Activated CD8-positive, alpha-beta T cell treated with anti-CD3 and anti-CD28 coated beads, Interleukin-2, amount 10 ng/mL, durations not matched to agents 7 days and 5 days (primary cell): ENCODE measurements at places on chromosomes 12 and 14. TPM values are rescaled to one million over a fixed set of nuclear protein-coding genes. Genes with fewer than 3 reads are reported as not detected.

- no peak for DNase-seq
- H3K4me1 ChIP-seq, result peaks cover 67% of the 10 kb centered on the region
- peak overlapping the region; percentile 20 for H3K4me3 ChIP-seq
Observed at GRCh38 chr12:104568487-104568868, 111.7 kb downstream of the CHST11 start.

DNA sequence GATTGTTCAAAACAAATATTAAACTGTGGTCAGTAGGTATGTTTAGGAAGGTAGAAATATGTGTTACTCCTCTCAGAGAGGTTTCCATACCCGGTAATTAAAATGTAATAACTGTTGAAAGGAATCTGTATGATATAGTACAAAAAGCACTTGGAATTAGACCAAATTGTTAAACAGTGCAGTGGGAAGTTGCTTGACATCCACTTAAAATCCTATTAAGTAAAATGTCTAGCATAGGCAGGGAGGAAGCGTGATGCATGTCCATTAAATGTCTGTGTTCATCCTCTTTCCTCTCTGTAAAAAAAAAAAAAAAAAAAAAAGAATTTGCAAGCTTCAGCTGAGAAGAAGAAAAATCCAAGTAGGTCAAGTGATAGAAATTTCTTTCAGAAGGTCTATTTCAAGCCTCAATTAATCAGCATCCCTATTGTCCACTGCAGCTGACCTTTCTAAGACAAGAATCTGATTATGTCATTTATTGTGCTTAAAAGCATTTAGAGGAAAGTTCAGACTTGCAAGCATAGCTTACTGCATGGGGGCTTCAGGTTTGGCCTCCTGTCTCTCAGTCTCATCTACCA is 265.6 kb upstream of the RGS6 start:
- no peak overlapping the region for H3K4me3 ChIP-seq
- peaks cover 13% of the 10 kb centered on the region for H3K4me1 ChIP-seq
- H3K27me3 ChIP-seq, result no peaks in the 10 kb centered on the region
- no peak for DNase-seq
- peaks cover 34% of the 10 kb centered on the region for H3K36me3 ChIP-seq
- H3K27ac ChIP-seq, result no peak overlapping the region

DNA sequence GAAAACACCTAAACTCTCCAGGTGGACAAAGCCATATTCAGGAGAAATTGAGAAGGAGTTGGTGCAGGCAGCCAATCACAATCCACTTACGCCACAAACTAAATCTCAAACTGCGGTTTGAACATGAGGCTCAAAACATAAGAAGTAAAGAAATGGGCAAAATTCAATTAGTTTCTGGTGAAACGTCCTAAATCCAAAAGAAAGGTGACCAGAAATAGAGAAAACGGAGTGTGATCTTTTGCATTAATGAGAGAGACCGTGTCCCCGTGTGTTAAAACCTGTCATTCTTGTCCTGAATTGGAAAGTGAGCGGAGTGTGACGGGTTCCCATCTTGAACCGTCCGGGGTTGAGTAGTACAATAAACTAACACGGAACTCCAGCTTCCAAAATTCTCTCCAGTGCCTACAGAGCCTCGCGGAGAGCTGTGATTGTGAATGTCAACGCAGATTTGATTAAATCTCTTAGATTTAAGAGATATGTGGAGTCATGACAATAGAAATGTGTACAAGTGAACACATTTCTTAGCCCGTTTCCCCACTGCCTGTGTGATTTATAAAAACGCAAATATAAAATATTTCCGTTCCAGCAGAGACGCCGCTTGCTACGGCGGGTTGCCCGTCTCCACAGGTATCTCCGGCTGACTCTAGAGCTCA is 595 bp upstream of the METAP2 start:
- peaks cover 39% of the 10 kb centered on the region for H3K4me1 ChIP-seq
- no peaks in the 10 kb centered on the region for H3K27me3 ChIP-seq
- H3K4me3 ChIP-seq, result peak overlapping the region; percentile 100
- peak overlapping the region; percentile 100 for H3K27ac ChIP-seq
- H3K36me3 ChIP-seq, result peaks cover 34% of the 10 kb centered on the region
- peak; percentile 40 for DNase-seq

DNA sequence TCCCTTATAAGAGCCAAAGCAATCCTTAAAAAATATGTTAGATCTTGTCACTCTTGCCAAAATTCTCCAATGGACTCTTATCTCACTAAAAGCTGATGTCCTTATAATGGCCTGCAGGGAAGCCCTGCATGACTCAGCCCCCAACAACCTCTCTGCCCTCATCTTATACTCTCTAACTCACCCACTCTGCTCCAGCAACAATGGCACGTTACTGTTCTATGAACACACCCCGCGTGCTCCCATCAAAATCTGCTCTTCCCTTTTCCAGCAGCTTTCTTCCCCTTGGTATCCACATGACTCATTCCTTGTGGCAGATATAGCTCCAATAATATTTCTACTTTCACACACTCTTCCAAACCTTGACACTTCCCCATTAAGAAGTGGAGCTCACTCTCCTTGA is 108.1 kb downstream of the DENND5B start:
- no peak overlapping the region for H3K27ac ChIP-seq
- no peak overlapping the region for H3K4me3 ChIP-seq
- H3K36me3 ChIP-seq, result no peaks in the 10 kb centered on the region
- no peaks in the 10 kb centered on the region for H3K4me1 ChIP-seq
- DNase-seq, result no peak

GRCh38 chr14:95701846-95702221 is 12.1 kb downstream of the TCL1A start:
- H3K27ac ChIP-seq, result no peak overlapping the region
- H3K4me3 ChIP-seq, result no peak overlapping the region
- no peak for DNase-seq
- H3K27me3 ChIP-seq, result peaks cover 27% of the 10 kb centered on the region
- H3K4me1 ChIP-seq, result no peaks in the 10 kb centered on the region

GRCh38 chr12:24479131-24479530 is 469.8 kb downstream of the BCAT1 start:
- no peak overlapping the region for H3K4me3 ChIP-seq
- H3K27me3 ChIP-seq, result no peaks in the 10 kb centered on the region
- DNase-seq, result no peak
- H3K36me3 ChIP-seq, result no peaks in the 10 kb centered on the region
- no peak overlapping the region for H3K27ac ChIP-seq

GRCh38 chr14:72270749-72271148 is 338.5 kb downstream of the RGS6 start:
- H3K27ac ChIP-seq, result no peak overlapping the region
- H3K36me3 ChIP-seq, result no peaks in the 10 kb centered on the region
- H3K4me3 ChIP-seq, result no peak overlapping the region

GRCh38 chr14:22313172-22313801 is 275.7 kb downstream of the DAD1 start:
- H3K4me3 ChIP-seq, result no peak overlapping the region
- DNase-seq, result no peak
- H3K36me3 ChIP-seq, result no peaks in the 10 kb centered on the region
- H3K27me3 ChIP-seq, result no peaks in the 10 kb centered on the region
- no peaks in the 10 kb centered on the region for H3K4me1 ChIP-seq
- H3K27ac ChIP-seq, result no peak overlapping the region

DNA sequence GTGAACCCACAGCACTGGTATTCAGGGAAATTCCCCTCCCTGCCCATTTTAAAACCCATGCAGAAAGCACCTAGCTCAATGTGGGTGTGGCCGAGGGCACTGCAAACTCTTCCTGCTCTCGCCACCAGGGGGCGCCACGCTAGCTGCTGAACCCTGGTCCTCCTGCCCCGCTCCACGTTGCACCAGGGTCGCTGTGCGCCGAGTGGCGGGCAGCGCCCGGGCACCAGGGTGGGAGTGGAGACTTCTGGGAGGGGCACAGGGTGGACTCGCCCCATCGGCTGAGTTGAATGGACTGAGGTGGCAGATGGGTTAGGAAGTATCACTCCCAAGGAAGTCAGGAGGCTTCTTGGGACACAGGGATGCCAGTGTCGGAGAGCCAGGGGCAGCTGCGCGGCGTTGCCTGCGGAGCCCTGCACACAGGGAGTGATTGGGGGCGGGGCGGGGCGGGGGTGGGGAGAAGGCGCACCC is 48.1 kb upstream of the BCL11B start:
- no peaks in the 10 kb centered on the region for H3K27me3 ChIP-seq
- peak; percentile 79 for DNase-seq
- H3K36me3 ChIP-seq, result no peaks in the 10 kb centered on the region
- H3K4me3 ChIP-seq, result no peak overlapping the region
- H3K27ac ChIP-seq, result no peak overlapping the region

GRCh38 chr14:101241807-101242278 is 319.5 kb upstream of the DIO3 start:
- no peaks in the 10 kb centered on the region for H3K27me3 ChIP-seq
- no peak overlapping the region for H3K27ac ChIP-seq
- H3K36me3 ChIP-seq, result no peaks in the 10 kb centered on the region
- DNase-seq, result no peak

DNA sequence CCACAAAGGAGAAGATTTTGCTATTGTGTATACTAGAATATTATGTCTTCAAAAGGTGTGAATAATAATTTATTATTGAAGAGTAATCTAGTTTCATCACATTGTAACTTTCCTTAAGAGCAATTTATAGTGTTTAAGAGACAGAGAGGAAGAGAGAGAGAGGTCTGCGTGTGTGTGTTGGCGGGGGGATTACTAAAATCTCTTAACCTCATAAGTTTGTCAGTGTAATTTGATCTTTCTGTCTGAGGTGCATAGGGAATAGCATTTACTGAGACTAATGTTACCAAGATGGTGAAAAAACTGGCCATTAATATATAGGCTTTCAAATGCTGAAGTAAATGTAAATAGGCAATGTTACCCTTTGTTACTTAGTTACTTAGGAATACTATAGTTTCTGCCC is 48.2 kb upstream of the BTG1 start:
- H3K27me3 ChIP-seq, result no peaks in the 10 kb centered on the region
- peaks cover 7% of the 10 kb centered on the region for H3K36me3 ChIP-seq
- peaks cover 18% of the 10 kb centered on the region for H3K4me1 ChIP-seq
- H3K27ac ChIP-seq, result no peak overlapping the region

DNA sequence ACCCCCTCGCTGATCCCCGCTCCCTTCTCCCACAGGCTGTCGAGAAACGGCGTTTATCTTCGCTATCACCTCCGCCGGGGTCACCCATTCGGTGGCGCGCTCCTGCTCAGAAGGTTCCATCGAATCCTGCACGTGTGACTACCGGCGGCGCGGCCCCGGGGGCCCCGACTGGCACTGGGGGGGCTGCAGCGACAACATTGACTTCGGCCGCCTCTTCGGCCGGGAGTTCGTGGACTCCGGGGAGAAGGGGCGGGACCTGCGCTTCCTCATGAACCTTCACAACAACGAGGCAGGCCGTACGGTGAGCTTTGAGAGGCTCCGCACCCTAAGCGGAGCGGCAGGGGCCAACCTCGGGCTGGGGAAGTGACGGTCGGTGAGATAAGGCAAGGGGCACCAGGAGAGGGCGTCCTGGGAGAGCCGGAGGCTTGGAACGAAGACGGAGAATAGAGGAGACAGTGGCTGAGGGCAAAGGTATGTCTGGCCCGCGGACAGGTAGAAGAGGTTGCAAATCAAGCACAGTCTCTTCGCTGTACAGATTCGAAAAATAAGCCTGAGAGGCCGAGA is 2.3 kb downstream of the WNT1 start:
- DNase-seq, result peak; percentile 50
- H3K36me3 ChIP-seq, result no peaks in the 10 kb centered on the region
- H3K27me3 ChIP-seq, result peaks cover 75% of the 10 kb centered on the region
- H3K4me1 ChIP-seq, result peaks cover 53% of the 10 kb centered on the region
- H3K27ac ChIP-seq, result peak overlapping the region; percentile 82

GRCh38 chr12:125549836-125550235 is 484.6 kb downstream of the AACS start:
- no peak overlapping the region for H3K4me3 ChIP-seq
- no peak for DNase-seq
- H3K27me3 ChIP-seq, result no peaks in the 10 kb centered on the region
- no peaks in the 10 kb centered on the region for H3K36me3 ChIP-seq

GRCh38 chr12:68264857-68265256 is 11.5 kb upstream of the IL22 start:
- peaks cover 18% of the 10 kb centered on the region for H3K27me3 ChIP-seq
- DNase-seq, result no peak
- peaks cover 53% of the 10 kb centered on the region for H3K4me1 ChIP-seq
- H3K4me3 ChIP-seq, result no peak overlapping the region
- H3K27ac ChIP-seq, result no peak overlapping the region

DNA sequence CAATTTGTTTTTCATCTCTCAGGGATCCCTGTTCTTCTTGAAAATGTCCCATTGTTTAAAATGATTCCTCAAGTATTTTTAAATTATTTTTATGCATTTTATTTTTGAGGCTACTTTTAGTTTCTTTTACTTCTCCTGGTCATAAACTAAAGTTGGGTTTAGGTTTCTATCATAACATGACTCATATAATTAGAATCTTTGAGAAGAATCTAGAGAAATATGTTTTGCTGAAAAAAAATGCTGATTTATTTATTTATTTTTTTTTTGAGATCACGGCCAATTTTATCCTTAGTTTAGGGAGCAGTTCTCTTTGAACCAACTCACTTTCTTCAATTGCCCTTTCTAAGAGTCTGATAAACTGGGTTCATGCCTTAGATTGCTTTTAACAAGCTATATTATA is 1157.1 kb downstream of the BCL11B start:
- H3K4me3 ChIP-seq, result no peak overlapping the region
- H3K4me1 ChIP-seq, result peaks cover 1% of the 10 kb centered on the region
- no peak overlapping the region for H3K27ac ChIP-seq
- no peaks in the 10 kb centered on the region for H3K27me3 ChIP-seq
- DNase-seq, result no peak

- H3K27ac ChIP-seq, result peak overlapping the region; percentile 91
- peak; percentile 53 for DNase-seq
- H3K27me3 ChIP-seq, result no peaks in the 10 kb centered on the region
- peaks cover 56% of the 10 kb centered on the region for H3K4me1 ChIP-seq
Observed at GRCh38 chr12:121781998-121782979, 11.2 kb downstream of the RHOF start.

DNA sequence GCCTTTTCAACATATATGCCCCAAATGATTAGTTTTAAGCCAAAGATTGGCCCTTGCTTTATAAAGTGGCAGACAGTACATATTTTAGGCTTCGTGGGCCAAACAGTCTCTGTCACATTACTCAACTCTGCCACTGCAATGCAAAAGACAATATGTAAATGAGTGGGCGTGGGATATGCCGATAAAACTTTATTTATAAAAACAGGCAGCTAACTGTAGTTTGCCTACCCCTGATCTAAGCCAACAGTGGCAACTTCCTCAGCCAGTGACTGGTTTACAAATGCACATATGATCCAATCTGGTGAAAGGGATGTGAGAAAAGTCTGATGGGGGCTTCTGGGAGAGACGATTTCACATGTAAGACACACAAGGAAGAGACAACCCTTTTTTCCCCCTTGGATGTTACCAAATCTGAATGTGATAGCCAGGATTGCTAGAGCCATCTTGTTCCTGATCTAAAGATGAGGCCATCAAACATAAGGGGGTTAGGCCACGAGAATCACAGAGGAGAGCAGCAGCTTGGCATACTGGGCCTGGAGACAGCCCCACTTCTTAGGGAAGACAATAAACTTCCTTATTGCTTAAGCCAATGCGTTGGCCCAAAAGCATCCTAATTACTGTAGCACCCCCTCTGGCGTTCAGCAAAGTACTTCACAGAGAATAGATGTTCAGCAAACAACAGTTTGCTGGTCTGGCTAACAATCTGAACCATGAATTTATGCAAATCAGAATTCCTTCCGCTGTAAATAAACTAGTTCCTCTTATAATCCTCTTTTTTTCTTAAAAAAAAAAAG is 75.2 kb upstream of the TMCC3 start:
- H3K36me3 ChIP-seq, result no peaks in the 10 kb centered on the region
- no peaks in the 10 kb centered on the region for H3K4me1 ChIP-seq

Gene LHX5
- not detected for total RNA-seq

Gene CAPS2
- total RNA-seq, result 4.1 TPM

Gene RERG
- total RNA-seq, result not detected

Gene CDCA3
- total RNA-seq, result 103 TPM

Gene PAN2
- total RNA-seq, result 63.7 TPM

Gene SCN8A
- total RNA-seq, result 1.4 TPM

Gene KLRC1
- 4.9 TPM for total RNA-seq

Gene SMIM41
- not detected for total RNA-seq

Gene ANKRD33
- total RNA-seq, result not detected

Gene SPIC
- total RNA-seq, result not detected

Gene GLIPR1L1
- not detected for total RNA-seq

Gene FOXN4
- total RNA-seq, result not detected

Gene MYH6
- total RNA-seq, result not detected
